Hematopoietic multipotent progenitor cell (in vitro differentiated cells): ENCODE measurements at places on chromosomes 6 and 20.
A peak's percentile ranks its signal among the peaks of the same experiment; 100 is the strongest.

GRCh38 chr6:25756382-25757363, 2.1 kb downstream of the SLC17A4 start:
- DNase-seq = no peak

GRCh38 chr6:15491255-15491985, 171.4 kb downstream of the DTNBP1 start:
- DNase-seq = peak; percentile 42

- DNase-seq = no peak
Observed at GRCh38 chr6:135813401-135813800, 38.1 kb upstream of the PDE7B start.

DNA sequence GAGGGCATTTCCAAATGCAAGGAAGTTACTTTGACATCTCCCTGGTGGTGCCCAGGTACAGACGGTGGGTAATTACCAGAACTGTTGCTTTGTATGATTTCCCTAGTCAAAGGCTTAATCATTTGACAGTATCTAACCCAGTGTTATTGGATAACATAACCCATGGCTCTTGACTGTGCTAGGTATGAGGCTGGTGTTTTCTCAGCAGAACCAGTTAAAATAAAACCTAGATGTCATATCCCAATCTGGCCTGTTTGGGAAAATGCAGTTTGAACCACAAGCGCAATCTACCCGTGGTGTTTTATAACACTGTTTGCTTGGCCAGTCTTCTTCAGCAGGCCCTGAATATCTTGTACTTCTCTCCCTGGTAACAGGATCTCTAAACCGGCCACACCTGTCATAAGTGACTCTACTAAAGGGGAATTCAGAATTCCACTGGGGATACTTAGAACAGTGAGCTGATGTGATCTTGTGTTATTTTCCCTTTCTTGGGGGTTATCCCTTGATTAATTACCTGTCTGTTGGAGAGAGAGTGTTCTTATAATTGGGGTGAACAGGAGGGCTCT, 32.8 kb downstream of the PPP1R14C start:
- DNase-seq = no peak

- no peak for DNase-seq
Observed at GRCh38 chr6:25487012-25487411, 165.0 kb upstream of the SCGN start.

DNA sequence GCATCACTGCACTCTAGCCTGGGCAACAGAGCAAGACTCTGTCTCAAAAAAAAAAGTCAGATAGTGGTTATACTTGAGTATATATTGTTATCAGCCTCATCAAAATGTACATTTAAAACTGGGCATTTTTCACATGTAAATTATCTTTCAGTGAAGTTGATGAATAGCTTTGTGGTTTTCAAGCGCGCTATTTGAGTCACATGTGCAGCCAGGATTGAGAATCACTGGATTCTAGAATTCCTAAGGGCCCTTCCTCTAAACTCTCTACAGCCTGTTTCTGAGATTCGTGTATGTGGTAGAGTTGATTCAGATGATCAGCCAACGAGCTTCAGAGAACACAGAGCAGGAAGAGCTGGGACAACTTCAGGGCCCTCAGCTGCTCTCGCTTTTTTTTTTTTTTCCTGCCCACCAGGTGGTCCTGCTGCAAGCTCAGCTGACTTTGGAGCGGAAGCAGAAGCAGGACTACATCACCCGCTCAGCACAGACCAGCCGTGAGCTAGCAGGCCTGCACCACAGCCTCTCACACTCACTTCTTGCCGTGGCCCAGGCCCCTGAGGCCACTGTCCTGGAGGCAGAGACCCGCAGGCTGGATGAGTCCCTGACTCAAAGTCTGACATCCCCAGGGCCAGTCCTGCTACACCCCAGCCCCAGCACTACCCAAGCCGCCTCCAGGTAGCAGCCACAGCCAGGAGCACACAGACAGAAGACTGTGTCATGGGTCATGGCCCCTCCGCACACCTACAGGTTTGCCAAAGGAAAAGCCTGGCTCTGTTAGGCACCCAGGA, 18.3 kb downstream of the C20orf173 start:
- no peak for DNase-seq

DNA sequence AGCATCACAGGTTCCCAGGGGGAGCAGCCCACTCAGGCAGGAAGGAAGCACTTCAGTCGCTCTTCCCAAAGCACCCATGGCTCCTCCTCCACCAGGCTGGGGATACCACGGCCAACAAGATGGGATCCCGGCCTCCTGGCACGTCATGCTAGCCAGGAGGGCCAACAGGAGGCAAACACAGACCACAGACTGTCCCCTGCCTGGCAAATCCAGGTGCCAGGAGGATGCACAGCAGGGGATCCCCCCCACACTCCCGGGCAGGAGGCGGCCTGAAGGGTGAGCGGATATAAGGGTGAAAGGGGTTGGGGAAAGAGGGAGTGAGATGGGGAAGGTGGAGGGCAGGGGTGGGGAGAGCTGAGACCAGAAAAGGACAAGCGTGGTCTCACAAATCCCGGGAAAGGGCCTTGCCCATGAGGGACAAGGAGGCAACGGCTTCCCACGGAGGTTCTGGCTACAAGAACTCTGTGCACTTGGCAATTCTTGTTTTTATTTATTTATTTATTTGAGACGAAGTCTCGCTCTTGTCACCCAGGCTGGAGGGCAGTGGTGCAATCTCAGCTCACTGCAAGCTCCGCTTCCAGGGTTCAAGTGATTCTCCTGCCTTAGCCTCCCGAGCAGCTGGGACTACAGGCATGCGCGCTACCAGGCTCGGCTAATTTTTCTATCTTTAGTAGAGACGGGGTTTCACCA, 7.2 kb downstream of the PXDC1 start:
- DNase-seq = no peak
